Smooth muscle cell of the umbilical artery (primary cell): ENCODE measurements at places on chromosomes 5 and 9. TPM values are rescaled to one million over a fixed set of nuclear protein-coding genes. Genes with fewer than 3 reads are reported as not detected.

TMEM252 gene
- total RNA-seq: not detected in 2 replicates

CDC20B gene
- total RNA-seq: not detected in 2 replicates

MRRF gene
- total RNA-seq: 24.9 and 29.5 TPM in 2 replicates

LVRN gene
- total RNA-seq: 0.51 and 0.59 TPM in 2 replicates
